Left cardiac atrium (tissue), 4 donors: ENCODE measurements at places on chromosomes 7 and 10. TPM values are rescaled to one million over a fixed set of nuclear protein-coding genes. Genes with fewer than 3 reads are reported as not detected.

DNA sequence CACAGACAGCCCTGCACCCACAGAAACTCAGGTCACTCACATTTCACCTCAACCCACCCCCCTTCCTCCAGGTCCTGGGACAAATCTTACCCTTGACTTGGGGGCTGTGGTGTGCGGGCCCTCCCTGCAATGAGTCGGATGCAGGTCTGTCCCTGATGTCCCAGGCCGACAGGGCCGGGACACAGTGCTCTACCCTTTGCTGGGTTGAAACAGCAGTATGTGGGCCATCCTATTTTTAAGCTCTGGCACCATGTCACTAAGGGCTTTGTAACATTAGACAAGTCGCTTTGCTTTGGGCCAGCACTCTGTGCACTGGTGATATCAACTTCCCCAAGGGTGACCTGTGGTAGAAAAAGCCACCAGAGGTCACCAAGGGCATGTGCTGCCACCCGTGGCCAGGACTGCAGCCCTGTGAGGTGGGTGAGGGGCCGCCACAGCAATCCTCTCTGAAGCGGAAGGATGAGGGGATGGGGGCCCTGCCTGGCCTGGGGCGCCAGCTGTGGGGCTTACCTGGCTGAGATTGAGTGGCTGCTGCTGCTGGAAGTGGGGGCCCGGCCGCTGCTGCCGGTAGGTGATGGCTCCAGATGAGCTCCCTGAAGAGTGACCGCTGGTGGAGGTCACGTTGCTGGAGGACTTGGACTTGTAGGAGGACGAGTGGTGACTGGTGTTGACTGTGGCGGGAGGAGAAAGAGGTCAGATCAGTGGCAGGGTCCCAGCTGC, 51.3 kb downstream of the CLEC2L start:
- no peak for DNase-seq

DNA sequence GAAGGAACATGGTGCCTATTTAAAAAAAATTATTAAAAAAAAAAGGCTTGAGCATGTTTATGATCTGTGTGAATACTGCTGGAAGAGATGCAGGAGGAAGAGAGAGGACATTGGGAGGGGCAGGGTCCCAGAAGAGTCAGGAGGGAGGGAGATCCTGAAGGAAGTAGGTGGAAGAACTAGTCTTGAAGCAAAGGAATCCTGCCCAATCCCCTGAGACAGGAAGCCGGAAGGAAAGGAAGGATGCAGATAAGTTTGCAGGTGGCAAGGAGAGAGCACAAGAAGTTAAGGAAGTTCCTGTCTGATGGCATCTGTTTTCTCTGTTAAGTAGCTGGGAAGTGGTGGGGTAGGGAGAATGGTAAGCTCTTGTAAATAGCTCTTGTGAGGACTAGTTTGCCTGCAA, 318.5 kb downstream of the DOCK4 start:
- no peak for DNase-seq

DNA sequence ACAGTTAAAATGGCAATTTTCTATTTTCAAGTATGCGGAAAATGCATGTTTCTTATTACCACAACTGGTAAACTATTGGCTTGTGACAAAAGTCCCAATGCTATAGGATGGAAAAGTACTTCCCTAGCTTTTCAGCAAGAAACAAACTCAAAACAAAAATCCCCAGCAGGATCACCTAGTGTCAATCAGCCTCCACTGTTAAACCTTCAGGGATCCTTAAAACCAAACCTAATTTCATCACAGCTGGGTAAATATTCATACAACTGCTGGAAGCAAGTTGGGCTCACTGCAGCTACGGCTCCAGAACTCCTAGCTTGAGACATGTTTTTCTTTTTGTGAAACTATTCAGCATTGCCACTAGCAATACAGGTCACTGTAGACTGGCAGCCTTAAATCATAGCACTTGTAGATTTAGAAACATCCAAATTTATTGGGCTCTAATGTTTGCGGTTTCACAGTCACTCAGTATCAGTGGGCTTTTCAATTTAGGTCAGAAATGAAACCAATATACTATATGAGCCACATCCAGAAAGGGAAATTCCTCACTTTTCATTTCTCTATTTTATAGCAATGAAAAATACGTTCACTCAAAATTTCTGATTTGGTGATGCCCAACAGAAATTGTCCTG, 145.2 kb upstream of the ANK3 start:
- no peak for DNase-seq

DNA sequence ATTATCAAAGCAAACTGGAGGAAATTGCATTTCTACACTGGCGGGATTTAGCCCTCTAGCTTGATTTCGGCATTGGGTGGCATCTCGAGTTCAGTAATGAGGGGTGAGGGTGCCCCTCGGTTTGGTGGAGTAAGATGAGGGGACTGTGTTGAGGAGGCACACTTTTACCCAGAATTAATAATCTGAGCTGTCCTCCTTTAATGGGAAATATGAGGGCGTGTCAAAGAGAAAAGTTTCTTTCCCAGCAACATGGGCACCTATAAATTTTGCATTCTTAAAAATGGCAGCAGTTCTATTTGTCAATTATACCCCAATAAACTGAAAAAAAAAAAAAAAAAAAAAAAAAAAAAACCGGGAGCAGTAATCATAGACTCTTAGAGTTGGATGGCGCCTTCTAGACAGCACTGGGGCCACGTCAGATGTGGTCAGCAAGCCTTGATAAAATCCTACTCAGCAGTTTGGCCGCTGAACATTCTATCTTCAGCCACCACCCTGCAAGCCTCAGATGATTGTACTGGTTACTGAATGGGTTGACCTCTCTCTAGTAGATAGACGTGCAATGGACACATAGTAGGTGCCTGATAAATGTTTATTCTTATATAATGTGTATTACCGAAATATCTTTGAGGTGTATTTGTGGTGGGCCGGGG, 931 bp downstream of the PAPSS2 start:
- peak; percentile 41 for DNase-seq

GRCh38 chr7:43021431-43021830, 89.3 kb downstream of the MRPL32 start:
- DNase-seq, result no peak

Gene TM9SF3
- total RNA-seq, result 78.6 TPM

Gene COL13A1
- total RNA-seq, result 3.8 TPM

- DNase-seq, result no peak
These were observed 123.6 kb downstream of the CCSER2 start for GRCh38 chr10:84452003-84452402.

Gene SLC35G1
- total RNA-seq, result 6.3 TPM

DNA sequence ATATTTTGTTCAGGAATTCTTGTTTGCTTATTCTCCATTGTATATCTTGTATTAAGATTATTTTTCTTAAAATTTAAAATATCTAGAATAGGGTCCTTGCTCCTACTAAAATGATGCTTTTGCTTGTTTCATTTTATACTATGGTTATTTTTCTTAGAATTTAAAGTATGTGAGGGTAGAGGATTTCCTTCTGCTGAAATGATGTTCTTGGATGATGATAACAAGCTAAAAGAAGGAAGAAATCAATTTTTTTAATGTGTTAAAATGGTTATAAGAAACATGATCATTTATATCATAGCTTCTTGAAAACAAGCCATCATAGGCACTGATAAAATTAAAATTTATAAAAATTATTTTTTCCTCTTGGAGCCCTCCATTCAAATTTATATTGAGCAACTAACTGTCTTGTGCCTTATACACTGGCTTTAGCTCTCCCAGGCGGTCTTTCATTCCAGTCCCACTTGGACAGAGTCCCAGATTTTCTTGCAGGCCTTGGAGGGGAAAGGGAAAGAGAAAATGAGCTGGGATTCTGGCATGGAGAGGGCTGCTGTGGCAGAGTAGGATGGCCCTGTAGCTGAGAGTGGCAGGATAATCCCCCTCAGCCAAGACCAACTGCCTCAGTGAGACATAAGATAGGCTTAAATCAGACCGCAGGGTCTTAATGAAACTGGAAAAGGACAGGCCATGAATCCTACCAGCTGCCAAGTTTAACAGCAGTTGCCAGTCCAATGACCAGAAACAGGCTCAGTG, 60.2 kb downstream of the DNAJB9 start:
- DNase-seq, result peak; percentile 24

GRCh38 chr7:8305625-8306388, 43.8 kb upstream of the ICA1 start:
- no peak for DNase-seq

- DNase-seq, result no peak
These were observed 41.5 kb downstream of the CFAP43 start for GRCh38 chr10:104190695-104191094.

GRCh38 chr10:52313933-52314821, at the start of gene DKK1:
Gene DKK1, plus strand, starts transcription at chr10:52314281. Its CDS starts 154 bp downstream, at chr10:52314435.
- peak; percentile 42 for DNase-seq

Gene ASIC3
- total RNA-seq, result 4.0 TPM

- no peak for DNase-seq
These were observed 1.2 kb downstream of the SLC4A2 start for GRCh38 chr7:151060416-151061212.

GRCh38 chr7:11648980-11649379, 183.0 kb downstream of the THSD7A start:
- no peak for DNase-seq

Gene TEX47
- total RNA-seq, result not detected

GRCh38 chr10:75553550-75553949, 122.1 kb downstream of the LRMDA start:
- no peak for DNase-seq

DNA sequence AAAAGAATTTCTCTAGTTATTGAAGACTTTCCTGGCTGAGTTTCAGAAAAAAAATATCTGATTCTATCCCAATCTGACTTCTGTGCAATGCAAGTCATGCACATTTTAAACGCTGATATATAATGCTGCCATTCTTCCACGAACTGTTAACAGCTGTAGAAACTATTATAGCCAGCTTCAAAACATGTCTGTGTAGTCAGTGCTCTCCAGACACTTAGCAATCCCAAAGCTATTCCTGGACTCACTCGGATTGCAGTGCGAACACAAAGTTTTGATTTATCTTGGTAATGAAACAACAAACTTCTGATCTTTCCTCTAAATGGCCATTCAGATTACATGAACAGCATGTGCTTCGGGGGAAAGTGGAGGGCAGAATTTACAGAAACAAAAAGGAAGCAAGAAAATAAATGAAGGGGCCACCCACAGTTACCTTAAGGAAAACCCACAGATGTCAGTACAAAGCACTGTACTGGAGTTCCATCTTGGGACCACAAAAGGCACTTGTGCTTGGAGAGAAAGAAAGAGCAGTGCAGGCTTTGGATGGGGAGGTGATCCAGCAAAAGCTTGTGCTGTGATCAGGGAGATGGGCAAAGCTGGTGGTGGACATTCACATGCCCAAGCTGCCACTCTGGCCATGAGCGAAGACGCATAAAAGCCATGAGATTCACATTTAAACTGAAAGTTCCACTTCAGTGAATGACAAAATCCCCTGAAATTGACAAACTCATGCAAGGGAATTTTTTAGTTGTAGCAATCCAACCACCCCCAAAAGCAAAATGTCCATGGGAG, 32.1 kb upstream of the ADO start:
- no peak for DNase-seq

DNA sequence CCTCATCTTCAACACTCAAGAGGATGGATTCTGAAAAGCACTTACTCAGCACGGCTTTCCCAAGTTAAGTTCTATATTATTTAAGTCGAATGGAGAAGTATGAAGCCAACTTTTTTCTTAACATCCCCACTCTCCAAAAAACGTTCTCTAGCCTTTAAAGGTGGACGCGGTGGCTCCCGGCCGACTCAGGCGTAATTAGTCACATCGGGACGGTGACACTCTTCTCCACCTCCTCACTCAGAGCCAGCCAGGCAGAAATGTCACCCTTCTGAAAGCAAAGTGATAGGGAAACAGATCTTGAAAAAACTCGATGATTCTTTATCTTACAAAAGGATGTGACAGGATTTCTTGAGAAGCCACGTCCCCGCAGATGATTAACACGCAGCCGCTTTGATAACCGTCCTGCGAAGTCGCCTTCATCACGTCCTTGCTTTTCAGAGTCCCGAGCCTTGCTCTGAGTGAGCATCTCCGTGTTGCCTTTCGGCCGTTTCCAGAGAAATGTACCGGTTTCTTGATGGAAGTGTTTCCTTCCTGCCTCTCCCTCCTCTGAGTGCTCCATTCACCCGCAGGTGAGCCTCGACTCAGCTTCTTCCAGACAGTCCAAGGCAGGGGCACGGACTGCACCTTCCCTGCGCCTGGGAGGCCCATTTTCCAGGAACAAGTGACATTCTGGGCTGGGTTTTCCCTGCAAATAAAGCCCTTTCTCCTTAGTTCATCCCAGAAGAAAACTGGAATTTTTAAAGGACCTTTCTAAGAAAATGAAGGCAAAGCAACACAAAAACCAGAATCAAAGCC, 314.8 kb downstream of the DNAJB6 start:
- DNase-seq, result no peak

GRCh38 chr10:96683065-96683464, 37.2 kb downstream of the PIK3AP1 start:
- DNase-seq, result no peak

Gene PLEKHA1
- 32.1 TPM for total RNA-seq

GRCh38 chr7:21193895-21194294, 234.0 kb upstream of the SP4 start:
- DNase-seq, result no peak

GRCh38 chr10:119659951-119660350, 8.8 kb downstream of the BAG3 start:
- no peak for DNase-seq

Gene CHST12
- total RNA-seq, result 19.8 TPM

Gene HGF
- total RNA-seq, result 6.0 TPM

DNA sequence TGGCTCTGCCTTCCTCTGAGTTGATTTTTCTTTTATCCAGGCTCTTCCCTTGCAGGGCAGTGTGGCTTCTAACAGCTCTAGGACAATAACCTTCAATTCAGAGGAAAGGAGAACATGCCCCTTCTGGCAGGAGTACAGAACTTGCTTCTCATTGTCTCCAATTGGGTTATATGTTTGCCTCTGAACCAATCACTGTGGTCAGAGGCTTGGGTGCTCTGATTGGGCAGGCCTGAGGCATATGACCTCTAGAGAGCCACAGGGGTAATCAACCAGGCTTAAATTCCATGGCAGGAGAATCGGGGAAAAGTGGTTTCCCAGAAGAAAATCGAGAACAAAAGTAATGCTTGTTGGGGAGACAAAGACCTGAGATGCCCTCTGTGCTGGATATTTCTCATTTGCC, 240.0 kb downstream of the REEP3 start:
- DNase-seq, result no peak
